Fibroblast of skin of left quadriceps (primary cell): ENCODE measurements at places on chromosomes 11 and 22.

- DNase-seq: peak; percentile 28
Observed at GRCh38 chr11:62004473-62004872, 37.0 kb upstream of the FTH1 start.

GRCh38 chr22:49975543-49976389 lies 15.2 kb downstream of the PIM3 start:
- no peak for DNase-seq

DNA sequence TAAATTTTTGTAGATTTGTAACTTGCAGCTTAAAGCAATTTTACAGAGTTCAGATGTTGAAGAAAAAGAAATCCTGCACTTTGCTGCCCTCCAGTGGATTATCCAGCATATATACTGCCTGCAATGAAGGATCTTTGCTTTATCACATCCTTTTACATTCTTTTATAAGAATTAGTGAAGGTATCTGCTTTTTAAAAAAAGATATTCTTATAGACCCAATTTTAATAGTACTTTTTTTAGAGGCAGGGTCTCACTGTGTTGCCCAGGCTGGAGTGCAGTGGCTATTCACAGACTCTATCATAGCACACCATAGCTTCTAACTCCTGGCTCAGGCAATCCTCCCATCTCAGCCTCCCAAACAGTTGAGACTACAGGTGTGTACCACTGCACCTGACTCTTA lies 60.7 kb downstream of the TTC17 start:
- peak; percentile 6 for DNase-seq

DNA sequence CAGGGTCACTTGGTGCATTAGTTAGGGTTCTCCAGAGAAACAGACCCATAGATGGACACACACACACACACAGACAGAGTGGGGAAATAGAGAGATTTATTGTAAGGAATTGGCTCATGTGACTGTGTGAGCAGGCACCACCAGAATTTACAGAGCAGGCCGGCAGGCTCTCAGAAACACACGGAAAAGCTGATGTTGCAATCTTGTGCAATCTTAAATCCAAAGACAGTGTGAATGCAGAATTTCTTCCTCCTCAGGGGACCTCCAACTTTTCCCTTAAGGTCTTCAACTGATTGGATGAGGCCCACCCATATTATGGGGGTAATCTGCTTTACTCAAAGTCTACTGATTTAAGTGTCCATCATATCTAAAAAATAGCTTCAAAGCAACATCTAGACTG lies 49.8 kb downstream of the APIP start:
- peak; percentile 6 for DNase-seq

DNA sequence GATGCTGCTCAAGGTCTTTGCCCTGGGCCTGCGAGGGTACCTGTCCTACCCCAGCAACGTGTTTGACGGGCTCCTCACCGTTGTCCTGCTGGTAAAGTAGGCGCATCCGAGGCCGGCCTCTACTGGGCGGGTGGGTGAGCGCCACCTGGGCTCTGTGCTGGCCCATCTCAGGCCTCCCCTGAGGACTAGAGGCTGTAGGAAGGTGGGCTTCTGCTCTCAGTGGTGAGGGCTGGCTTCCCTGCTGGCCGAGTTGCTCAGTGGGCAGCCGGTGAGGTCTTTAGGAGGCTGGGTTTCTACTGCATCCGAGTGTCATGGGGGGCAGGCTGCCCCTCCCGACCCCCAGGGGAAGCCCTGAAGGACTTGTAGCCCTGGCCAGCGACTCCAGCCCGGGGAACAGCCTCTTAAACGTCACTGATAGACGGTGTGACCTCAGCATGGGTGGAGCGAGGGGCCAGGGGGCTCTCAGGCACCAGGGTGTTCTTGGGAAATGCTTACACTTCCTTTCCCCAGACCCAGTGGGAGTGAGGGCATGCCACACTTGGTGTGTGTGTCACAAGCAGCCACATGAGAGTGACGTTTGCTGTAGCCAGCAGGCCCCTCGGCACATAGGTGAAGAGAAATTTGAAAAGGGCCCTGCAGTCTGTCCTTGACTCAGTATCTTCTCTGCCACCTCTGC lies 30.3 kb downstream of the TPCN2 start:
- no peak for DNase-seq

DNA sequence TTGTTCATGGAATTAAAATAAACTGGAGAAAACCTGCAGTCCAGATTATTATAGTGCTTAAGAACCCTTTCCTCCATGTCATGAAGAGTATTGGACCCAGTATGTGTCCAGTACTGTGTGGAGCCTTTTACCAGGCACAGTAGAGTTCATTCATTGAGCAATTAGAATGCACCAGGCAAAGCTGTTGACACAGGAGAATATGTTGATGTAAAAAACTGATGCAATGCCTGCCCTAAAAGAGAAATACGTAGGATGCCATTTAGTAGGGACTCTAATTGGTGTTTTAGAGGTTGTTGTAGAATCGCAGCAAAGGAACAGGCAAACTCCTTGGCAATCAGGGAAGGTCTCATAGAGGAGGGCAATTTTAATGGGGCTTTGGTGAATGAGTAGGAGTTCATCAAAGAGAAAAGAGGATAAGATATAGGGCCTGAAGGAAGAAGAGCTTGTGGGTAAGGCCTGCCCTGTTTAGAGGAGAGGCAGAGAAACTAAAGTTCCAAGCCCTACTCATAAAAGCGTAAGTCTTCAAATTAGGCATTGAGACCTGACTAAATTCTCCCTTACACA lies 126.4 kb downstream of the SEZ6L start:
- no peak for DNase-seq

DNA sequence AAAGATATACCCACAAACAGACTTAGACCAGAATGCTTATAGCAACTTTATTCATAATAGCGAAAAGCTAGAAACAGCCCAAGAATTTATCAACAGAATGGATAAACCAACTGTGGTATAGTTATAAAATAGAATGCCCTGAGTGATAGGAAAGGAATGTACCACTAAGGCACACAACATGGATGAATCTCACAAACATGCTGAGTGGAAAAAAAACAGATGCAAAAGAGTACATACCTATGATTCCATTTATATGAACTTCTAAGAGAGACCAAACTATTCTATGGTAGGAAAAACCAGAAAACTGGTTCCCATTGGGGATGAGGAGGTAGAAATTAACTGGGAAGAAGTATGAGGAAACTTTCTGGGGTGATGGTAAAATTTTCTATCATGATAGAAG lies 40.4 kb upstream of the GRIK4 start:
- peak; percentile 77 for DNase-seq
